ENCODE measurements at places on chromosomes 16 and 17. TPM values are rescaled to one million over a fixed set of nuclear protein-coding genes. Genes with fewer than 3 reads are reported as not detected.

Gene TMEM106A
- 4.0 TPM for total RNA-seq

Gene C16orf46
- total RNA-seq: 1.5 TPM

- no peak for DNase-seq
Measured at GRCh38 chr16:85502357-85502756, 110.8 kb upstream of the GSE1 start.

- DNase-seq: no peak
Measured at GRCh38 chr16:72901000-72901627, 146.8 kb downstream of the ZFHX3 start.

DNA sequence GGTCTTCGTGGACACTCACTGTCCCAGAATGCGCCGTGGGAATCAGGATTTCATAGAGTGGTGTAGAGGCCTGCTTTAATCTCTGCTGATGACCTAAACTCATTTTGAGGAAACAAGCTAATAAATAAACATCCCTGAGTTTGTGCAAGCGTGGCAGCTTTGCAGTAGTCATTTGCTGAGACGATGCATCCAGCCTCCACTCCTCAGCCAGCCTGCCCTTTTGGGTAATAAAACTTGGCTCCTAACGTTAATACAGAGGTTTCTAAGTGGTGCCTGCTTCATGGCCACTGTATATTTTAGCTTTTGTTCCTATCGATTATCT is 1.3 kb downstream of the DGKE start:
- no peak for DNase-seq

Data from cardiac septum (tissue), 1 donor.